Fibroblast of villous mesenchyme (primary cell): ENCODE measurements at places on chromosomes 5 and 9. TPM values are rescaled to one million over a fixed set of nuclear protein-coding genes. Genes with fewer than 3 reads are reported as not detected.

CHSY3 gene
- total RNA-seq, result 9.9 and 11.3 TPM in 2 replicates

INSYN2B gene
- total RNA-seq, result 11.0 and 12.5 TPM in 2 replicates

TAF11L5 gene
- total RNA-seq, result not detected in 2 replicates

CDH10 gene
- 0.97 and 2.2 TPM in 2 replicates for total RNA-seq

ARL14EPL gene
- total RNA-seq, result not detected in 2 replicates

INSL4 gene
- total RNA-seq, result not detected in 2 replicates

TRIM52 gene
- 5.2 and 7.8 TPM in 2 replicates for total RNA-seq

PTGS1 gene
- 10.4 and 32.9 TPM in 2 replicates for total RNA-seq

FOXD4L3 gene
- 0.32 TPM in 1 of 2 replicates, not detected in the other for total RNA-seq

GEMIN5 gene
- total RNA-seq, result 13.5 and 23.3 TPM in 2 replicates

SAXO1 gene
- not detected in 2 replicates for total RNA-seq

TMOD1 gene
- total RNA-seq, result 0.43 and 0.97 TPM in 2 replicates

SLC6A18 gene
- total RNA-seq, result not detected in 2 replicates

PALM2AKAP2 gene
- 24.5 and 31.5 TPM in 2 replicates for total RNA-seq

PPP6C gene
- total RNA-seq, result 27.4 and 43.2 TPM in 2 replicates

TOR1B gene
- 27.4 and 33.2 TPM in 2 replicates for total RNA-seq

PCDHGA5 gene
- 1.3 and 1.9 TPM in 2 replicates for total RNA-seq

ANKRD31 gene
- total RNA-seq, result under 0.01 and 0.32 TPM in 2 replicates

ADAMTS6 gene
- total RNA-seq, result 95.9 and 121 TPM in 2 replicates

TPRN gene
- total RNA-seq, result 6.9 and 8.1 TPM in 2 replicates

MARCOL gene
- total RNA-seq, result not detected in 2 replicates
